NCI-H526 treated with DMSO at 0.1 percent for 48 hours (cell line): ENCODE measurements at places on chromosomes 2 and 18.

DNA sequence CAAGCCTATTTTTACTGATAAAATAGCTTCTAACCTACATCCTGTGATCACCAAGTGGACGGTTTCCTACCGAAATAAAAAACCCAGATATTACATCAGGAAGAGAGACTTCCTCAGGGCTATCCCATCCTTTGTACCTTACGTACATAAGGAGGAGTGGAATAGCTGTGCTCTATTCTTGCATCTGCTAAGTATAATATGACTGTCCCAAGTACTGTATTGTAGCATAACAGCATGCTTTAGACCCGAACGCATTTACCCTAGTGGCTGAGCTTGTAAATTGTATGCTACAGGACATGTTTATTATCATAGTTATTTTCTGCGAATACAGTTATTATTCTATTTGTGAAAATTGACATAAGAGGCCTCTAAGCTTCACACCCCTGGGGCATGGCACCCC lies 302.4 kb downstream of the CLIP4 start:
- no peak for DNase-seq

- no peak for DNase-seq
Observed at GRCh38 chr18:55405475-55405874, 182.5 kb downstream of the TCF4 start.

DNA sequence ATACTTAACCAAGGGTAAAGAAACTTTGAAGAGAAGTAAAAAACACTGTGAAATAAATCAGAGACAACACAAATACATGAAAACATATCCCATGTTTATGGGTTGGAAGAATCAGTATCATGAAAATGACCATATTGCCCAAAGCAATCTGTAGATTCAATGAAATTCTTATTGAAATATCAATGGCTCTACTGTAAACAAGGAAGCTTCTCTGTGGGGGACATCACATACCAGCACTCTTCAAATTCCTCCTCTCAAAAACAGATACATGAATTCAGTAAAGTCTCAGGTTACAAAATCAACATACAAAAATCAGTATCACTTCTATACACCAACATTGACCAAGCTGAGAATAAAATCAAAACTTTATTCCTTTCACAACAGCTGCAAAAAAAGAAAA lies 63.5 kb upstream of the CNTNAP5 start:
- no peak for DNase-seq

DNA sequence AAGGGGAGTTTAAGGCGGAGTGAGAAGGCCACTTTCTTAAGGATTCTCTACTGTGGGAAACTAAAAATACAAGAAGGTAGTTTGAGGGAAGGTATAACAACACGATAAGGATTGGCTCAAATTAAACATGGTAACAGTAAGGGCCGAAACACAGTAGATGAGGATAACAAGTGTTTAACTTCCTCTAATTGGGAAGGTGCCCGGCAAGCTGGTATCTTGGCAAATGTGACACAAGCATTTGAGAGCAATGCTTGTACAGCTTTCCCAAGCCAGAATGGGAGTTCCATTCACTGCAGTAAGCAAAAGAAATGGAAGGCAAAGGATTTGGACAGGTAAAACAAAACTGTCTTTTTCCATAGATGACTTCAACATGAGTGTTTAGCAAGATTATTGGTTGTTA lies 19.8 kb downstream of the USP40 start:
- no peak for DNase-seq

- DNase-seq = no peak
Observed at GRCh38 chr2:44462934-44463849, 101.4 kb downstream of the CAMKMT start.

DNA sequence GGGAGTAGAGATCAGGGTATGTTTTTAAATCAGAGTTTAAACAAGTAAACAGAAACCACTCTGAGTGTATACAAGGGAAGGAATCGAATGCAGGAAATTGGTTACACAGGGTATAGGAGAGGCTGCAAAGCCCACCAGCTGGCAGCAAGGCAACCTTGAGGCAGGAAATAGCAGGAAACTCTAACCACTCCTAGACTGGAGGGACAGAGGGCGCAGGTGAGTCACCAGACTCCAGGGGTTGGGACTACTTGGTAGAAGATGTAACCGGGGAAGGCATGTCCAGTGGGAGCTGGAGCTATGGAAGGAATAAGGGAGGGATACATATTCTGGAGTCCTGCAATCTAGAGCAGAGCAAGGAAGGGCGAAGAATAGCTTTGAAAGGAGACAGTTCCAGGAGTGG lies 152.3 kb downstream of the MEIS1 start:
- DNase-seq = peak; percentile 11

GRCh38 chr18:12052866-12053265 lies 40.8 kb upstream of the ANKRD62 start:
- no peak for DNase-seq

DNA sequence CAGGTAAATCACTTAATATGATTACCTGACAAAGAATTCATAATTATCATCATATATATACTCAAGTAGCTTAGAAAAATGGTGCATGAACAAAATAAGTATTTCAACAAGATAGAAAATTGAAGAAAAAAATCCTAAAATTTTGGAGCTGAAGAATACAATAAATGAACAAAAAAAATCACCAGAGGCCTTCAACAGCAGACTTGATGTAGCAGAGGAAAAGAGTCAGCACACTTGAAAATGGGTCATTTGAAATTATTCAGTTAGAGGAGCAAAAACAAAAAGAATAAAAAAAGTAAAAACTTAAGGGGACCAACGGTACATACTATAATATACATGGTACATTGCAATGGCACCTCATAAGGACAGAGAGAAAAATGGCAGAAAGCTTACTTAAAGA lies 40.2 kb upstream of the CD226 start:
- DNase-seq = no peak

GRCh38 chr2:162188451-162188850 lies 36.4 kb upstream of the GCG start:
- DNase-seq = no peak

GRCh38 chr18:3604498-3605408 lies 154.8 kb downstream of the TGIF1 start:
- no peak for DNase-seq

DNA sequence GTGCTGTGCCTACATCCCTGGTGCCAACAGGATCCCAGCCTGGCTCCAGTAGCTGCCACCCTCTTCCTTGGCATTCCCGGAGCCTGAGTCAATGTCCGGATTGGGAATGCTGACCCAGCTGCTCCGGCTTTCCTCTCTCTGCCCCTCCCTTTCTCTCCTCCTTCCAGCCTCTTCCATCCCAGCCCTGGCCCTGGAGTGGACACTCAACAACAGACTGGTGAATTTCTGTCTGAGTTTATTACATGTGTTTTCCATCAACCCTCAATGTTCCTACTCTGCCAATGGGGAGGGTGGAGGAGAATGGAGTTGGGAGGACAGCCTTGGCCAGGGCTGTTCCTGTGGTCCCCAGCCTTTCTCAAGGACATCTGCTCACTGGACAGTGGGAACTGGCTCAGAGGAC lies 917 bp upstream of the PRKAG3 start:
- DNase-seq = no peak

DNA sequence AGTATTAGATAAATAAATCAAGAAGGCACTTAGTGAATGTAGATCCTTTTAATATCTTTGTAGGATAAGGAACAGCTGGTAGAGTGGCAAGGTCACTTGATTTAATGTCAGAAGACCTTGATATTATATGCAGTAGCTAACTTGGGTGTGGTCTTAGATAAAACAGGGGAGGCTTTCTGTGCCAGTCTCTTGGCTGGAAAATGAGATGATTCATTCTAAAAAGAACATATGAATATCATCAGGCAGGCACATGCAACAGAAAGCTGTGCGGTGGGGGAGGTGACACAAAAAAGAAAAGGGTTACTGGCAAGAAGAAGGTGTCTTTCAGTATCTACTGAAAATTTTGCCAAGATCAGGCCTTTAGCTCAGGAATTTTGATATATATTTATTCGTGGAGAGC lies 931.7 kb upstream of the CELF4 start:
- no peak for DNase-seq

GRCh38 chr18:13606604-13607254 lies 119.6 kb downstream of the FAM210A start:
- no peak for DNase-seq

GRCh38 chr2:221283896-221284545 lies 288.1 kb downstream of the EPHA4 start:
- no peak for DNase-seq

- DNase-seq = no peak
Observed at GRCh38 chr2:28592481-28592880, 96.6 kb downstream of the PLB1 start.

GRCh38 chr18:21452276-21452780 lies 148.2 kb downstream of the ESCO1 start:
- no peak for DNase-seq

DNA sequence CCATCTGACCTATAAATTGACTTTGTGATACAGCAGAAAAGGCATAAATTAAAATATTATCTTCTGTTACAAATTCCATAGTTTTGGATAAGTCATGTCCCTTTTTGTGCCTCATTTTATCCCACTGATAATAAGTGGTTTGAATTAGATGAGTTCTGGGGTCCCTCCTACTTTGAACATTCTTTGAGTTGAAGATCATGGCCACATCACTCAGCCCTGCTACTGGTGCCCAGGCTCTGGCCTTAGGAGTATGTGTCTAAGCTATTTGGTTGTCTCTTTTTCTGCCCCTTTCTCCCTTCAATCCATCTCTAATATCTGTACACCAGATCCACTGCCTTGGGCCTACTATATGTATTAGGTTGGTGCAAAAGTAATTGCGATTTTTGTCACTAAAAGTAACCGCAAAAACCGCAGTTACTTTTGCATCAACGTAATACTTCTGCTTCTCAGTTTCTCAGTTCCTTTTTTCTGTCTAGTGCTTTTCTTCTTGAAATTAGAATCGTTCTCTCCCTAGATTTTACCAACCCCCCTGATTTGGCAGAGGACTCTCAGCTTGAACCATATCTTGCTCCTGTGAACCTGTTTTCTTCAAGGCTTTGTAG lies 362.5 kb upstream of the TNP1 start:
- no peak for DNase-seq

DNA sequence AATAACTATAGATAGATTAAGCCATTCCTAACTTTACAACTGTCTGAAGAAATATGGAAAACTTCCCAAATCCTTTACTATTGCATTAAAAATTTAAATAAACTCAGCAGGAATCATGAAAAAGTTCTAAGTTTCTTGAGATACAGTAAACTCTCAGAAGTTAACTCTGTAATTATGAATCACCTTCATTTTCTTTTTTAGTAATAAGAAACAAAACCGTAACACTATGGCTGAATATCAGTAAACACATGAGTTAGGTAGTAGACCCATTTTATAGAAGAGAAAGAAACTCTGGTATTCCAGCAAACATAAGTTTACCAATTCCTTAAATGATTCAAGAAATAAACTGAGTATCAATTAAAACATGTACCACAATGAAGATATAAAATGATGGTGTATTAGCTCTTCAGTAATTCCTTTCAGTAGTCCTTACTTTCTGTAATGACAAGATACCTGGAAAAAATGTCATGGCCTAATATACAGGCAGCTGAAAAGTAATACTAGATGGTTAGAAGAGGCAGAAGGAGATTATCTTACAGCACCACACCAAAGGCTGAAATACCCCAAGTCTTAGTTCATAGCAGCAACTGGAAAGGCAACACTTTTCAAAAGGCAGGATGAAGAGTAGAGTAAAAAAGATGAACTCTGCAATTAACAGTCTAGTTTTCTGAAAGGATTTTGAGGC lies 11.5 kb downstream of the TRIP12 start:
- DNase-seq = no peak

DNA sequence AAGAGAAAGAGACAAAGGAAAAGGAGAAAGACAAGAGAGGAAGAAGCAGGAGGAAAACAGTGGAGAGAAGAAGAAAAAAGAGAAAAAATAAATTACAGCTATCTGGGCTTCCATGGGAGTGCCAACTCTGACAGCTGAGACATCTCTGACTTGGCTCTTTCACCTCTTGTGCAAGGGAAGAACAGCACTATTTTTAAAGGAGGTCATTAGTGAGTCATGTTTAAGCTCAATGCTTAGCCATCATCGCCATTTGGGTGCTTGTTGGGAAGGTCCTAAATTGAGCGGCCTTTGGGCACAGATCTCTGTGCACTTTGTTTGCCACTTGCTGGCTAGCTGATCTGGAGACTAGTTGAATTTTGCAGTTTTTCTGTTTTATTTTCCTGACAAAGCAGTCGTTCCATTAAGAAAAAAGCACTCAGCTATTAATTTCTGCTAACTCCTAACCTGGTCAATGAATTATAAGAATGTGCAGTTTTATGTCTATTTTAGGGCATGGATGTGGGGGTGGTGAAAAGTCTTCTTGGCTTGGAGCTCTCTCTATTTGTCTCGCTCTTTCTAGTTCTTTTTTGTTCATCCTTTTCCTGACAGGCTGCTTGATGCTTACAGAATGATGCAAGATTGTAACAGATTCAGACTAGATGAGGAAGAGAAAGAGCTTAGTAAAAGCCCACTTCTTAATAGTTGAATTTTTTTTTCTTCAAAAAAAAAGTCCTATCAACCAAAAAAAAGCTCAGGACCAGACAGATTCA lies 231.5 kb downstream of the SLC8A1 start:
- no peak for DNase-seq

- no peak for DNase-seq
Observed at GRCh38 chr2:120746144-120746543, 10.5 kb downstream of the GLI2 start.

GRCh38 chr2:221377597-221377996 lies 194.5 kb downstream of the EPHA4 start:
- no peak for DNase-seq

DNA sequence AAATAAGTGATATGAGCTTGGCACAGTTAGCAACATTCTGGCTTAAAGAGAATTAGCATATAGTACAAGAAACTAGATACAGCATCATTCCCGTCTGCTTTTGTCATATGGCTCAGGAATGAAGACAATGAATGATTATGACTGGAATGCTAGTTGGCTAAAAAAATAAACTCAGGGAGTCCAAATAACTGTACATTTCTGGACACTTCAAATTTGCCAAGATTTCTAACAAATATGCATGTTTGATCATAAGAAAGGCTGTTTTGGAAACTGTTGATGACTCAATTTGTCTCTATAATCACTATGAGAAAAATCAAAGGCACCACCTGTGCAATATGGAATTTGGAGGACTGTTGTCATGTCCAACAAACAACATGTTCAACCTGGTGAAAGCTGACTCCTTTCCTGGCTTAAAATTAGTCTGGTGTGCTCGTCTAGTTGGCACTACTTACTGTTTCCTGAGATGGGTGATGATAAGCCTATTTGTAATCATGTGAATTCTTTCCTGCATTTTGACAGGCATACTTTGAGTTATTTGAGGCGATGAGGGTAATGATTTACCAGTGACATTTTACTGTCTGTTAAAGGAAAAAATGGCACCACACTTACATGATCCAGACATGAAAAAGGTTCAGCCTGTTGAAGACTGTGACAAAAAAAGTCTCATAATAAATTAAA lies 133.9 kb upstream of the CDH20 start:
- no peak for DNase-seq

GRCh38 chr2:102286041-102286440 lies 25.3 kb upstream of the IL1RL1 start:
- no peak for DNase-seq

DNA sequence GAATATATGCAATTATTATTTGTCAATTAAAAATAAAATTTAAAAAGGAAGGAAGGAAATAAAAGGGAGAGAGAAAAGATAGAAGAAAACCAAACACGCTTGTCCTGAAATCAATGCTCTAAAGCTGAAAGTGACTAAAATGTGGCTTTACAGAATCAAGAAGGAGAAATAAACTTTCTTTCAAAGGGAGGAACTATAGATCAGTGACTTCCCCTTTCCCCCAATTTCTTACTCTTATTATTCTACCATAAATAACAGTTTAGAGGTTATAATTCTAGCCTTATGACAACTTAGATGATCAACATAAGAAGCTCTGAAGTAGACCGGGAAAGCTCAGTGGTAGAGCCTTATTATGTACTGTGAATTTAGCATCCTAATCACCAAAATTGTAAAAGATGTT lies 122.5 kb downstream of the ARHGAP15 start:
- DNase-seq = no peak
